ENCODE measurements at places on chromosomes 7 and 10.
A peak's percentile ranks its signal among the peaks of the same experiment; 100 is the strongest.

- DNase-seq: no peak
These were observed at the start of gene PRRT4 for GRCh38 chr7:128361411-128362379. Gene PRRT4, minus strand, starts transcription at chr7:128361690.

DNA sequence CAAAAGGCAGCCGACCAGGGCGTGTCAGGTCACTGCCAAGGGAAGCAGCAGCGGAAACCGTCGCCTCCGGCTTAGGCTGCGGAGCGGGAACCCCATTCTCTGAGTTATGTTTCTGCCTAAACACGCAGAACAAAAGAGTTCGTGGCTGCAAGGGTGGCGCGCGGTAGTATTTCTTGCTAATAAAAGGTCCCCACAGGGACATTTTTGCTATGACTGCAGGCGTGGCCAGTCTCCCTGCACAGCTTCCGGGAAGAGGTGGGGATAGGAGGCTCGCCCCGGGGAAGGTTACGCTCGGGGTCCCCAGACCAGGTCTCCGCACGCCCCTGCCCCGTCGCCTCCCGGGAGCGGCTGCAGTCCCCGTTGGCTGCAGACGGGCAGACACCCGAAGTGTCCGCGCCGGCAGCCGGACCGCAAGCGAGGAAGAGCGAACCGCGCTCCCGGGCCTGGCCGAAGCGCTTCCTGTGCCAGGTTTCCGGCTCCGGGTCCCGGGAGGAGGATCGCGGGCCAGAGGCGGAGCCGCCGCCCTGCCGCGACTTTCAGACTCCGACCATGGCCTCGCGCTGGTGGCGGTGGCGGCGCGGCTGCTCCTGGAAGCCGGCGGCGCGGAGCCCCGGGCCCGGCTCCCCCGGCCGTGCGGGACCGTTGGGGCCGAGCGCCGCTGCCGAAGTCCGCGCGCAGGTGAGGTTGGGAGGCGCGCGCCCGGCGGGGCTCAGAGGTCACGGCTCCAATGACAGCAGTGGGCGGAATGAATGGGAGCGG is at the start of gene PDSS1:
Gene PDSS1 (plus strand): TSS at position 539 of the 759 bp plus-strand sequence. CDS start 11 bp downstream, at position 550.
- DNase-seq: peak; percentile 27

- no peak for DNase-seq
These were observed 8.7 kb upstream of the PAPSS2 start for GRCh38 chr10:87650838-87651589.

DNA sequence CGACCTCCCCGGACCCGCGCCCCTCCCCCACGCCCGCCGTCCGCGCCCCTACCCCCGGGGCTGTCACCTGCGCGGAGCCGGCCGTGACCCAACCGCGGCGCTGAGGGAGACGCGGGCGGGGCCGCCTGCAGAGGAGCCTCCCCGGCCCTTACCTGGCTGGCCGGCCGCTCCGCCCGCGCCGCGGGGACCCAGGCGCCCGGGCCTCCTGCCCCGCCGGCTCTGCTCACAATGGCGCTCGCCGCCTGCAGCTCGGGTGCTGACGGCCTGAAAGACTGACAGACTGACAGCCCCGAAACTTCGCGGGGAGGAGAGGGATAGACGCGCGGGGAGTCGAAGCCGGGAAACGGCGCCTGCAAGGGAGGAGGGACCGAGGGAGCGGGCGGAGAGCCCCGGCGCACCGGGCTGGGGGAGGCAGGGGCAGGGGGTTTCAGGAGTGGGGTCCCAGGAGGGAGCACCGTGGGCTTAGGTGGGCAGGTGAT is 393 bp downstream of the ZNF467 start:
- DNase-seq: no peak

DNA sequence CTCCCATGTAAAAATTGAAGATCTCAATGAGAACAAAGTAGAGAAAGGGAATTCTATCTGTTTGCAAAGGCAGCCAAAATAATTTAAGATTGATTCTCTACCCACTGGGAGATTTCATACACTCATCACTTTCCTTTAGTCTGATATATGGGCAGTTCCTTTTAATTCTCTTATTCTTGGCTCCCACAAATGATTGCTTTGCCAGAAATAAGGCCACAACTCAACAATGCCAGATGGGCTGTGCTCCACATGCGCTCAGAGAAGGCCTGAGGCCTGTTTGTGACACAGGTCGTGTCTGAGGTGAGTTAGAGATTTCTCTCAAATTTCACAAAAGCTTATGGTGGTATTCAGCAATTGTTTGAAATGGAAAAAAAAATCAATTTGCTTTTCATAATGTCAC is 501.9 kb upstream of the SEMA3D start:
- no peak for DNase-seq

GRCh38 chr7:15326044-15326644 is 235.7 kb downstream of the AGMO start:
- DNase-seq: no peak

DNA sequence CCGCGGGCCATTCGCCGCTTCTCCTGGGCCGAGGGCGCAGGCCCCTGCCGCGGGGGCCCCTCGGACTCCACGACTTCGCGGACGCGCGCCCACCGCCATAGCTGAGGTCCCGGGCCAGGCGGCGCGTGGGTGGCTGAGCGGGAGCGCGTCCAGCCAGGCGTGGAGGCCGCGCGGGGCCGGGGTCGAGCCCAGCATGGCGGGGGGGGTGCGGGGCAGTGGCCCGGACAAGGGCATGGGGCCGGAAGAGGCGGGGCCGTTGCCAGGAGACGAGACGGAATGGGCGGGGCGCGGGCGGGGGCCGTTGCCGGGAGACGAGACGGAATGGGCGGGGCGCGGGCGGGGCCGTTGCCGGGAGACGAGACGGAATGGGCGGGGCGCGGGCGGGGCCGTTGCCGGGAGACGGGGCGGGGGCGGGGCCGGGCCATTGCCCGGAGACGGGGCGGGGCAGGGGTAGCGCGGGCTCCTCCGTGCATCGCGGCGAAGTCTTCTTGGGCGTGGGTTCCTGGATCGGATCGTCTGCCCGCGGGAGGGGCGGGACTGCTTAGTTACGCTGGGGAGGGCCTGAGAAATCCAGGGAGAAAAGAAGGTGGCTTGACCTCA is 14.8 kb downstream of the ADAM8 start:
- peak; percentile 72 for DNase-seq

- DNase-seq: no peak
These were observed 249.0 kb upstream of the PLXNA4 start for GRCh38 chr7:132825222-132825621.

- DNase-seq: no peak
These were observed 479.8 kb downstream of the PTPRN2 start for GRCh38 chr7:158107806-158108205.

- DNase-seq: no peak
These were observed 176.1 kb downstream of the SH3PXD2A start for GRCh38 chr10:103679096-103679790.

DNA sequence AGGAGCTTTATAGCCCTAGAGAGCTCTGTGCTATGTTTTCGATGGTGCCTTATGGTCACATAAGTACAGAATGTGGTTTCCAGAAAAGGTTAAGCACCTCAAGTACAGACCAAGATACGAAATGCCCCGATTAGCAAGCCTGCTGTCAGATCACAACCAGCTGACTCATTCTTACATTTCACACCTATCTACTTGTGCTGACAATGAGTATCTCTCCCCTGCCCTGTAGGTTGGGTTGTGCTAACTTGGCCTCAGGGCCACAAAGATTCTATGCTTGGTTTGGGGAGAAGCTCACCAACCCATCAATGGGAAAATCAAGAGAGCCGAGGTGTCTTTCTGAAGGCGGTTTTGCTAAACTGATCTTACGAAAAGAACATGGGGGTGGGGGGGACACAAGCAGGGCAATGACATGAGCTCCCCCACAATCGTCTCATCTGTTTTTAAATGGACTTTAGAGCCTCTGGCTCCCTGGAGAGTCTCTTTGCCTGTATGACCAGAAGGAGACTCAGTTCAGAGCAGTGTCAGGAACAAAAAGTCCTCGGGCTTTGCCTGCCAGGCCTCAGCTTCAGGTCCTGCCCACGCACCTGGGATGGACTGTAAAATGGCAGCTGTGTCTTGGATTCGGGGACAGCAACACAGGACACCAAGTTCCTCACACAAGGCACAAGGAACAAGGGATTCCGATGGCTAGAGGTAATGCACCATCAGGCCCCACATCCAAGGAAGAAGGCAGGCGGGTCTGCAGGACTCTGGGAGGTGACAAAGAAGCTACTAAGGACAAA is 55.1 kb downstream of the FAM53B start:
- DNase-seq: no peak

GRCh38 chr7:32250003-32250402 is 179.8 kb upstream of the PDE1C start:
- DNase-seq: no peak

GRCh38 chr7:148296994-148297644 is 293.4 kb upstream of the C7orf33 start:
- no peak for DNase-seq

DNA sequence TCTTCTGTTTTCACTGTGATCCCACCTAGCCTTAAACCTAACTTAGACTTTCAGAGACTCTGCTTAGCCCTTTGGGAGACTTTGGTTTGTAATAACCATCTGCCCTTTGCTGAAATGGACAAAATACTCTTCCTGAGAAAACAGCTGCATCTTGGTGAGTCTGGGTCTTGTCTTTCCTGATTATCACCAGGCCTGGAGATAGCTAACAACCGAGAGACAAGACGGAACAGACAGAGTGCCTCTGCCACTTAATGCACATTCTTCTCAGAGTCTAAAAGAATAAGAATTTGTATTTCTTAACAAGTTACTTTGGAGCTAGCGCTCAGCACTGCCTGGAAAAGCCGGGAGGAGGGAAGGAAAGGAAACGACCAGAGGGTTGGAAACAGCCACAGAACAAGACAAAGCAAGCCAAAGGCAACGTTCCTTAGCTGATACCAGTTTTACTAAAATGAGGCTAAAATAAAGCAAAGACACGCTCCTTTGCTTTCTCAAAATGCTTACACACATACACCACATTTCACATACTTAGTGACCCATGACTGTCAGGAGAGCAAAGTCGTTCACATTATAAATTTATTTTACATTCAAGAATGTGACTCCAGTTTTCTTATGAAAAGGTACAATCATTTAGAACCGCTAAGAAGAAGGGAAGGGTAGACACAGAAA is 70.3 kb upstream of the DGKI start:
- no peak for DNase-seq

DNA sequence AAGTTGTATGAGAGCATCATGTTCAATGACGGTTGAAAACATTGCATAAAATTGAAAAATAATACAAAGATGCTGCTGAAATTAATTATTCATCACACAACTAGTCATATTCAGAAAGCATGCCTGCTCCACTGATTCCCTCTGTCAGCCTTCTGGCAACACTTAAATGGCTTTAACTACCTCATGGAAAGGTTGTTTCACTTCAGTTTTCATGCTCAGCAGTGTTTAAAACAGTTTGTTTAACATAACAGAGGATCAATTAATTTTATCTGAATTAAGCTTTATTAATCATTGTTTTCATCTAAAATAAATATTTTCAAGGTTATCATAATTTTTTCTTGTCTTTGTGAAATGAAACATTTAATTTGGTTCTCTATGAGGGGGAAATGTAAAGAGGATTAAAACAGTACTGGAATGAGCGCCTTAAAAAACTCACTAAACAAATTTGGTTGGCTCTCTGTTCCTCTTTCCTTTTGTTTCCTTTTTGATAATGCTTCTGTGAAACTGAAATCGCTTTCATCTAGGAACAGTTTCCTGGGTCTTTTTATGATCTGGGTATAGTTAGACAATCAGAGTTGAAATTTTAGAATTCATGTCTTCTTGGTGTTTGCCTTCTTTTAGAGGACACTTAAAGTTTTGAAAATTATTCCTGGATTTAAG is 427.4 kb downstream of the SH2D4B start:
- no peak for DNase-seq

DNA sequence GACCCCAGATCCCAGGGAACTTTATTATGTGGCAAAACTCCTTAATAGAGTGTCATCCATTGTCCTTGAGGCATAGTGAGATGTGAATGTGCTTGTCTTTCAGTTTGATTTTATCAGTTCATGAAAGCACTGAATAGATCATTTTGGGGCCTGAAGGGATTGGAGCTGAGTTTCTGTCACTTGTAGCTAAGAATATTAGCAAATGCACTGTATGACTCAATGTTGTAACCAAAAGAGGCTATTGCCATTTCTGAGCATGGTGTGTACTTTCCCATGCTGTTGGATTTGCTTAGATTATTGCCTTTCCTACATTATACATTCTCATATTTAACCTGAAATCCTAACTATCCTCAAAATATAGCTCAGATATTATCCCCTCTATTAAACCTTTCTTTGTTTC is 130.4 kb downstream of the PRKG1 start:
- no peak for DNase-seq

- DNase-seq: no peak
These were observed 740 bp downstream of the HTR7 start for GRCh38 chr10:90856964-90857634.

- DNase-seq: no peak
These were observed 72.8 kb upstream of the DDC start for GRCh38 chr7:50637725-50638643.

DNA sequence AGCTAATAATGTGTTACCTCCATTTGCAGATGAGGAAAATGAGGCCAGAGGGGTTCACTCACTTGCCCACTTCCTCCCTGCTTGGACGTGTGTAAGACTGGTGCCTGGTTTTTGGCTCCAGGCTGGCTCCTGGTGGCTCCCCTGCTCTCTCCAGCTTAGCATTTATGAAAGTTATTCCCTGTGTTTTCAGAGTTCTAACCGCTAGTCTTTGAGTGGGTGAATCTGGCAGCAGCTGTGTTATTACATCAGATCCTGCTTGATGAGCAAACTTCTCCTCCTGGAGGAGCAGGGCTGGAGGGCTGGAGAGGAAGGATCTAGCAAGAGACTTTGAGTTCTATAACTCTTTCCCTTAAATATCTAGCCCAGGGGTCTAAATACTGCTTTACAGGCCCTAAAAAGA is 80.9 kb upstream of the AGBL3 start:
- no peak for DNase-seq

DNA sequence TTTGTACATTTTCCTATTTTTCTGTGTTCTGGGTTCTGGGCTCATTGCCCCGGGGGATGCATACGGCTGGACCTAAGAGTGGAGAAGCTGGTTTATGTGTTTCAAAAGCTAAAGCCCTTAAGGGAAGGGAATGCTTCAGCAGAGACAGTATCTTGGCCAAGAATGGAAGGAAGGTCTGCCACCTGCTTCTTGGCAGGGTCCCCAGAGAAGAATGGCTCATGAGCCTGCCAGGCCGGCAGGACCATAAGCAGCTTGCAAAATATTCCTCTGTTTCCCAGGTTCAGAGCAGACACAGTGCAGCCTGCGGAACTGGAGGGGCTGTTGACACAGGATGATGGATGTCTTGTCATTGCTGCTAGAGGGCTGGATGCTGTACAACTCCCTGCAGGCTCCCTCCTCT is 7.8 kb upstream of the ABHD11 start:
- DNase-seq: no peak

DNA sequence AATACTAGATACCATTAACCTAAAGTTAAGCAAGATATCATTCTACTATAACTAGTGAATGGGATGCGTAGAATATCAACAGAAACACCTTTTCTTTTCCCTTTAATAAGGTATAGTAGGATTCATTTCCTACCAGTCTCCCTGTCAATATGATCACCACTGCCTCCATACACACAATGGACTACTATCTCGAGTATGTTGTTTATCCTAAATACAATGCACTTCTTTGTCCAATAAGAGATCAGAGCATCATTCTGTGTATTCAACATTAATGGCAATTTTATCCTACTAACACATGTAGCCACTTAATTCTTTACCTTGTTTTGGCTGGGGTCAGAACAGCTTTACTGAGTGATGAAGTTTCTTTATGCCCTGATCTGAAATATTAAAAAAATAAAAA is 276.3 kb downstream of the TFEC start:
- DNase-seq: no peak

Data from stimulated activated CD8-positive, alpha-beta memory T cell treated with anti-CD3 and anti-CD28 coated beads, Interleukin-7, amount 100 ng/mL, for 1 hour (primary cell).